Neural crest cell (in vitro differentiated cells): ENCODE measurements at places on chromosomes 2 and 18.

DNA sequence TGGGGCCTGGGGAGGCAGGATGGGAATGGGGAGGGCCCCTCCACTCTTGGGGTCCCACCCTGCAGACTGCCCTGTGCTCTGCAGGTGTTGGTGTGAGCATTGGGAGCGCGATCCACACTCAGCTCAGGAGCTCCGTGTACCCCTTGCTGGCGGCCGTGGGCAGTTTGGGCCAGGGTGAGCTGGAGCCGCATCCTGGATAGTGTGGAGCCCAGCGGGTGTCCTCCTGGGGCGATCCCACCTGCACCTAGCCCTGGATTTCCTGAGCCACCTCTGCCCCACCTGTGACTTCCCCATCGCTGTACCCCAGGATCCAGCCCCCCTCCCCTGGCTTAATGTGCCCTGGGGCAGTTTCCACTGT lies 2.6 kb downstream of the PROM2 start:
- no peak overlapping the region for H3K4me3 ChIP-seq
- H3K27ac ChIP-seq = no peak overlapping the region
- H3K27me3 ChIP-seq = no peaks in the 10 kb centered on the region

GRCh38 chr2:45339253-45339652 lies 271.8 kb downstream of the SRBD1 start:
- no peak for DNase-seq
- H3K27ac ChIP-seq = peak overlapping the region; percentile 81
- peaks cover 9% of the 10 kb centered on the region for H3K4me1 ChIP-seq
- H3K27me3 ChIP-seq = peaks cover 3% of the 10 kb centered on the region
- H3K4me3 ChIP-seq = no peak overlapping the region

DNA sequence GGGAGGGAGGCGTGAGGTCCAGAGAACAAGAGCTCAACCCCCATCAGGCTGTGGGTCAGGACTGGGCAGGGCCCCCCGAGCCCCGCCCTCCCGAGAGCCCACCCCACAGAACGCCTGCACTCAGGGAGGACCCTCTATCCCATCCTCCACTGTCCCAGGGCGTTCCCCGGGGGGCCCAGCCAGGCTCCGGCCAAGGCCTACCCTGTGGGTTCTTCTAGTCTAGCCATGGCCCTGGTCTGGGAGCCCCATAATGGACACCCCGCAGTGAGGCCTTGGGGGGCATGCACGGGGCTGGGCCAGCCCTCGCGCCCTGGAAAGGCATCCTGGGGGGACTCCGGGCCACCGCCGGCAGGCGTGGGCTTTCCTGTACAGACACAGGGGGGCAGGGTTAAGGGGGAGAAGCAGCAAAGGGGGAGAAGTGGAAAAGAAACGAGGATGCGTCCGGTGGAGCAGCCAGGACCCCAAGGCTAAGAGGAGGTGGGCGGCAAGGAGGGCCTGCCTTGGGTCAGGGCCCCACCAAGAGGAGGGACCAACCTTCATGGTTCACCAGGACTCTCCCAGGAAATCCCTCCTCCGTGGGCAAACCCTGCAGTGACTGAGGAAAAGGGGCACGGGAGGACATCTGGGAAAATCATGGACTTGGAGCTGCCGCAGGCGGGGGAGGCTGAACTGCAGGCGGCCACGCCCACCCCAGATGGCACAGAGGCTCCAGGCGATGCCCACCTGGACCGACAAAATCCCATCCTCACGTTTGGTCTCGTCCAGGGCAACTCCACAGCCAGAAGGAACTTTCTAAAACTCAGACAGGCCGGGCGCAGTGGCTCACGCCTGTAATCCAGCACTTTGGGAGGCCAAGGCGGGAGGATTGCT lies 2.7 kb upstream of the CROCC2 start:
- DNase-seq = no peak
- no peaks in the 10 kb centered on the region for H3K36me3 ChIP-seq
- H3K4me1 ChIP-seq = no peaks in the 10 kb centered on the region
- H3K27me3 ChIP-seq = peaks cover 5% of the 10 kb centered on the region
- H3K27ac ChIP-seq = no peak overlapping the region
- H3K4me3 ChIP-seq = no peak overlapping the region

GRCh38 chr2:42696987-42697386 lies 66.9 kb downstream of the OXER1 start:
- no peaks in the 10 kb centered on the region for H3K27me3 ChIP-seq
- H3K4me1 ChIP-seq = no peaks in the 10 kb centered on the region
- no peak overlapping the region for H3K4me3 ChIP-seq
- no peak for DNase-seq

GRCh38 chr18:10015288-10015701 lies 101.5 kb downstream of the VAPA start:
- H3K27ac ChIP-seq = peak overlapping the region; percentile 9
- no peak for DNase-seq
- peaks cover 4% of the 10 kb centered on the region for H3K4me1 ChIP-seq
- no peaks in the 10 kb centered on the region for H3K36me3 ChIP-seq
- H3K27me3 ChIP-seq = no peaks in the 10 kb centered on the region

DNA sequence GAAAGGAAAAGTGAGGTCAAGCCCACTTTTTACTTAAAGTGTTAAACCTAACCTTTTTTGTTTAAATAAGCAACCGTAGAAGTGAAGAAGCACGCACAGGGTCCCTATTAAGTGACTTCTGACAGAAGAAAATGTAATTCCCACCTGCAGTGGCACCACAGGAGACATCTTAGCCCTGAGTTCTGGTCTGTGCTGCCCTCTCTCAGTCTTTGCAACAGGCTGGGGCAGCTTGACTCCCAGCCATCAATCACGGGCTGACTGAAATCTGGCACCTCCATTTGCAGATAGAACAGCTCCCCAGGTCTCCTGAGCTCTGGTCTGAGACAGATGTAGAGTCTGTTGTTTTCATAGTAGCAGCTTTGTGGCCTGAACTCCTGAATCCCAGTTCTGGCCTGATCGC lies 170.0 kb downstream of the LTBP1 start:
- no peak for DNase-seq
- H3K27me3 ChIP-seq = no peaks in the 10 kb centered on the region
- H3K4me1 ChIP-seq = no peaks in the 10 kb centered on the region
- no peaks in the 10 kb centered on the region for H3K36me3 ChIP-seq

DNA sequence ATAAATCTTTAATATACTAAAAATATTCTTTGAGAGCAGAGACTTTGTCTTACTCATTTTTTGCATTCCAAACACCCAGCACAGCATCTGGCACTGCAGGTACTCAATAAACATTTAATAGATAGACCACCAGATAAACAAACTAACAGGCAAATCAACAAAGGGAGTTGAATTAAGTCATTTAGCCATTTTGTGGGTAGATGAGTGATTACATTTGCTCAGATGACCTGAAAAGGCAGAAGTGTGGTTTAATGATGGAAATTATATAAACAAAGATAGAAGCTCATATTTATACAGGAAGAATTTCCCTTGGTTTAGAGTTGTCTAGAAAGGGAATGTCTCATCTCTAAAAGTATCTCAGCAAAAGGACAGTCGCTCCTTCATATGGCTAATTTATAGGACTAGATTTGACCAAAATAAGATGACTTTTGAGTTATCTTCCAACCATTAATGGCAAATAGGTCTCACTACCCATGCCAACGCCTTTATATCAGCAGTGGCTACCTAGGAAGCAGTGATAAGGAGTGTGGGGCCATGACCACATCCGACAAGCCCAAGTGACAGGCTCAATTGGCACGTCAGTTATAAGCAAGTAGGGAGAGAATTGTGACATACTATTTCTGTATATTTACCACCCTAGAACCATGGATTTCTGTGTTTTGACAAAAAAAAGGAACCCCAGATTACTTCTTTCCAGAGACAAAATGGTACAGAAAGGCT lies 173.5 kb downstream of the ATAD2B start:
- no peaks in the 10 kb centered on the region for H3K27me3 ChIP-seq
- H3K36me3 ChIP-seq = peaks cover 12% of the 10 kb centered on the region
- DNase-seq = no peak
- H3K4me1 ChIP-seq = no peaks in the 10 kb centered on the region
- H3K4me3 ChIP-seq = no peak overlapping the region

DNA sequence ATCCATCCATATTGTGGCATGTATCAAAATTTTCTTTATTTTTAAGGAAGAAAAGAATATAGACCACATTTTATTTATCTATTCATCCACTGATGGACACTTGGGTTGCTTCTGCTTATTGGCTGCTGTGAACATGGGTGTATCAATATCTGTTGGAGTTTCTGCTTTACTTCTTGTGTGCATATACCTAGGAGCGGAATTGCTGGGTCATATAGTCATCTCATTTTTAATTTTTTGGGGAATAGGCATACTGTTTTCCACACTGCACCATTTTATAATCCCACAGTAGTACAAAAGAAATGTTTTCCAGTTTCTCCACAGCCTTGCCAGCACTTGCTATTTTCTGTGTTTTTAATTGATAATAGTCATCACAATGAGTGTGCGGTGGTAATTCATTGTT lies 197.2 kb downstream of the ACKR3 start:
- H3K4me1 ChIP-seq = peaks cover 10% of the 10 kb centered on the region
- peaks cover 4% of the 10 kb centered on the region for H3K36me3 ChIP-seq
- H3K27me3 ChIP-seq = no peaks in the 10 kb centered on the region
- no peak for DNase-seq
- H3K27ac ChIP-seq = no peak overlapping the region

DNA sequence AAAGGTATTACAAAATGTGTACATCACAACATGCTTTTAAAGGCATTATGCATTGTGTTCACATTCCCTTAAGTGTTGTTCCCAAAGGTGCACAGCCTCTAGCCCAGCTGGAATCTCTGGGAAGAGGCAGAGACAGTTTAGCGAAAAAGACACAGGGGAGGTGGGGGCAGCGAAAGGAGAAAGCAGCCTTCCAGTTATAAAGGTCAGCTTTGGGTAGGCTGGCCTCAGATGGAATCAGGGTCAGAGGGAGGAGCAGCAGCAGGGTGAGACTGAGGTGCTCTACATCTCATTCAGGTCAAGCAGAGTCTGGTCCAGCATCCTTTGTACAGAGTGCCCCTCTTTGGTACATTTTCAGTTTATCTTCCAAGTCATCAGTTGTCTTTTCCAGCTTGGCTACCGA lies 68.6 kb downstream of the ASXL2 start:
- no peak overlapping the region for H3K4me3 ChIP-seq
- H3K27me3 ChIP-seq = no peaks in the 10 kb centered on the region
- no peak for DNase-seq
- peaks cover 7% of the 10 kb centered on the region for H3K36me3 ChIP-seq

GRCh38 chr2:110837446-110838409 lies 105.4 kb downstream of the ACOXL start:
- H3K27ac ChIP-seq = peak overlapping the region; percentile 91
- H3K36me3 ChIP-seq = no peaks in the 10 kb centered on the region
- no peaks in the 10 kb centered on the region for H3K27me3 ChIP-seq
- peaks cover 69% of the 10 kb centered on the region for H3K4me1 ChIP-seq
- peak overlapping the region; percentile 61 for H3K4me3 ChIP-seq
- DNase-seq = peak; percentile 57

DNA sequence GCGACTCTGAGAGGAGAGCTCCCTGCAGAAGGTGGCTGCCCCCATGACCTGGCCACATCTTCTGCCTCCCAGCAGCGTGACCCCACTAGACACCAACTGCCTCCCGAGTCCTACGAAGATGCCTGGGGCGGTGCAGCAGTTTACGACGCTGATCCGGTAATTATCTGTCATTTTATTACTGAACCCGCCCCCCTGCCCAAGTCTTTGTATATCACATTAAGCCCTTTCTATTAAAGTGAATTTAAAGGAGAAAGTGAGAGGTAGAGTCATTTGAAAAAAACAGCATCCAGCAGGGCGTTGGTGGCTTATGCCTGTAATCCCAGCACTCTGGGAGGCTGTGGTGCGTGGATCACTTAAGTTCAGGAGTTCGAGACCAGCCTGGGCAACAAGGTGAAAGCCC lies 33.4 kb downstream of the ABCG8 start:
- no peak for DNase-seq
- no peaks in the 10 kb centered on the region for H3K36me3 ChIP-seq
- H3K27me3 ChIP-seq = peaks cover 51% of the 10 kb centered on the region
- no peak overlapping the region for H3K4me3 ChIP-seq
- no peaks in the 10 kb centered on the region for H3K4me1 ChIP-seq
- H3K27ac ChIP-seq = no peak overlapping the region

GRCh38 chr2:58620093-58620492 lies 379.0 kb upstream of the FANCL start:
- H3K36me3 ChIP-seq = no peaks in the 10 kb centered on the region
- H3K4me1 ChIP-seq = no peaks in the 10 kb centered on the region
- no peak overlapping the region for H3K4me3 ChIP-seq
- H3K27ac ChIP-seq = no peak overlapping the region
- H3K27me3 ChIP-seq = no peaks in the 10 kb centered on the region

- H3K4me3 ChIP-seq = no peak overlapping the region
- no peaks in the 10 kb centered on the region for H3K36me3 ChIP-seq
- no peak overlapping the region for H3K27ac ChIP-seq
- H3K27me3 ChIP-seq = no peaks in the 10 kb centered on the region
Measured at GRCh38 chr2:33510586-33510968, 34.1 kb downstream of the RASGRP3 start.

- H3K36me3 ChIP-seq = no peaks in the 10 kb centered on the region
- no peak overlapping the region for H3K4me3 ChIP-seq
- H3K27me3 ChIP-seq = peaks cover 75% of the 10 kb centered on the region
- H3K4me1 ChIP-seq = no peaks in the 10 kb centered on the region
- no peak for DNase-seq
Measured at GRCh38 chr18:47280121-47280520, 28.7 kb upstream of the SKOR2 start.

- H3K27me3 ChIP-seq = no peaks in the 10 kb centered on the region
- no peak for DNase-seq
- no peak overlapping the region for H3K4me3 ChIP-seq
- H3K36me3 ChIP-seq = no peaks in the 10 kb centered on the region
- H3K27ac ChIP-seq = no peak overlapping the region
- H3K4me1 ChIP-seq = peaks cover 20% of the 10 kb centered on the region
Measured at GRCh38 chr2:203786549-203787351, 80.3 kb downstream of the CD28 start.

DNA sequence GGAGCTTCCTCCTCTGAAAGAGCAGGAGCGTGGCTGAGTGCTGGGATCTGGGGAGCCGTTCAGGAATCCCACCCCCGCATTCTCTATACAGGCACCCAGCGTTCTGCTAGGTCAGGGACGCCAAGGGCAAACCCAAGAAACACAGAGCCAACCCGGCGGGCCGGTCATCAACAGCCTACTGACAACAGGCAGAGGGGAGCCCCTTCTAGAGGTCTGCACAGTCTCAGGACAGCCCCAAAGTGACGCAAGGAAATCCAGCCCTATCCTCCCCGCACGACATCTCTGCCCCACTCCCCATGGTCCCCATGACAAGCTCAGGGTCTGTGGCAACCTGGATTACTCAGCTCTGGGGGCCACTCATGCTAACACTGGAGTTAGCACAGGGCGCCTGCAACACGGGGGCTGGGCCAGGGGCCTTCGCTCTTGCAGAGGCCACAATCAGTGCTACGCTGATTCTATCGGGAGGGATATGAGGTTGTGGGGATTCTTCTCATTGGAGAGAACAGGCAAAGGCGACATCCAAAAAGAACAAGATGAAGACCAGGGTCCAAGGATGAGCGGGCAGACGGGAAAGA lies 81.6 kb downstream of the PXDN start:
- H3K27me3 ChIP-seq = no peaks in the 10 kb centered on the region
- no peak overlapping the region for H3K4me3 ChIP-seq
- peaks cover 32% of the 10 kb centered on the region for H3K36me3 ChIP-seq
- H3K4me1 ChIP-seq = peaks cover 23% of the 10 kb centered on the region
- DNase-seq = no peak
